ENCODE measurements at places on chromosomes 12 and 14.

DNA sequence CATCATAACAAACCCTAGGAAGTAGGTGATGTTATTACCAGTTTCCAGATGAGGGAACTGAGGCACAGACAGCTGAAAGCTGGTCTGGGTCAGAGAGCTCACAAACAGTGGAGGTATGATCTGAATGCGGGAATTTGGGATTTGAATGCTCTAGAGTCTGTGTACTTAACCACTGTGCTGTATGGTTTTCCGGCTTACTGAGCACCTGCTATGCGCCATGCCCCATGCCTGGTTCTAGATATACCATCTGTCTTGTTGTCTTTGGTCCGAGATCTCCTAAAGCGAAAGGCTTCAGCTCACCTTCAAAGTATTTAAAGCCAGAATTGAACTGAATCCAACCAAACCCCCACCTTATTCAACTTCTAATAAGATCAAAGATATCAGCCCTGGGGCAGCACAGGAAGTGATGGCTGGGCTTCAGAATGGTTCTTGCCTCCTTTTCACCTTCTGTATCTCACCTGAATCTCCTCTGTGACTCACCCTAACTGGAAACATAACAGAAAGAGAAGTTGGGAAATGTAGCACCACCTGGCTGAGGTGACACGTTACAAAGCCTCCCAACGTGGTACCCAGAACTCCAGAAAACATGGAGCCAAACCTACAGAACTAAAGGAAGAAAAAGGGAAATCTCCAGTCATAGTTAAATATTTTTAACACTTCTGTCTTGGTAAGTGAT, 54.3 kb downstream of the PRMT8 start:
- DNase-seq = no peak

DNA sequence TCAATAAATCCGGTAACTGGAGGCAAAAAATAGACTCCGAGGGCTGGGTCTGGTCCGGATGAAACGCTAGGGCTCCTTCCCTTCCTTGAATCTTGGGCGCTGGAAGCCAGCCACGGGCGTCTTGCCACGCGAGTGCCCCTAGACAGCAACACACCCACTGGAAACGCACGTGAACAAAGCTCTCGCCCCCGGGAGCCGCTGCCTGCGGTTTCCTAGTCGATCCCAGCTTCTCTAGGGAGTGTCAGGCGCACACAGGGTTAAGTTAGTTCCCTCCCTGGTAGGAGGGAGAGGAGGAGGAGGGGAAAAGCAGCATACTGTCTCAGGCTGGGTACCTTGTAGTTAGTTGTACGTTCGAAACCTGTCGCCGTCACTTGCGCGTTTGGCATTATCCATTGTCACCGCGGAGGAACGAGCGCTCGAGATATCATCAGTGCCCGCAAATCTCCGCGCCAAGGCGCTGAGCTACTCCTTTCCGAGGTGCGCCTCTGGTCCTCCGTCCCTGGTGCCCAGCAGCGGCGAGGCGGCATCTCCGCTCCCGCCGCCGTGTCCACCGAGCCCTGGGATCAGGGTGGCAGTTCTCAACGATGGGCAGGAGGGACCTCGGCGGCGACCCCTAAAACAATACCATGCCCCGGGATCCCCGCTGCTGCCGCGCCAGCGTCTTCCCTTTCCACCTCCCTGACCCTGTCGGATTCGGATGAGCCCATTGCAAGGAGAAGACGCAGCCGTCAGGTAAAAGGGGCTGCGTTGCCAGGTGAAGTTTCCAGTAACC, at the start of gene FLRT2:
FLRT2 (plus strand) TSS at position 342 of the 772 bp plus-strand sequence. CDS start 91,371 bp downstream, outside the sequence.
- peak; percentile 30 for DNase-seq

- no peak for DNase-seq
Measured at GRCh38 chr14:98018628-98019027, 1221.4 kb downstream of the VRK1 start.

GRCh38 chr12:80186727-80187217, 87.4 kb downstream of the OTOGL start:
- DNase-seq = peak; percentile 41

GRCh38 chr14:44112774-44113460, 394.2 kb downstream of the FSCB start:
- no peak for DNase-seq

DNA sequence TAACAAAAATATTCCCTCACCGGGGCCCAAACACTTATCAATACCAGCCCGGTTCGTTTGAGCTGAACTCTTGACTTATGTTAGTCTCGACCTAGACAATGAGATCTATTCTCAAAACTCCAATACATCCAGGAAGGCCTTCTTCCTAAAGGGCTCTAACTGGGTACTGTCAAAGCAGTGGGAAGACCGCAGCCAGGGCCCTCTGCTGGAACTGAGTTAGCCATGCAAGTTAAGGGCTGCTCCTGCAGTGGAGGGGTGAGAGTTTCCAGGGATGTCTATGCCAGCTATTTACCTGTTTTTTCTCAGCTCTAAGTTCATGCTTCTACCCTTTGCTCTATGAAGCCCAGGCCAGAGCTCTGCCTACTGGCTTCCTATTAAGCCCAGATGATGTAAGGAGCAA, 348.8 kb downstream of the GXYLT1 start:
- DNase-seq = peak; percentile 18

- no peak for DNase-seq
Measured at GRCh38 chr14:51860825-51861499, 550 bp downstream of the GNG2 start.

- DNase-seq = no peak
Measured at GRCh38 chr14:101717663-101718490, 43.6 kb upstream of the PPP2R5C start.

DNA sequence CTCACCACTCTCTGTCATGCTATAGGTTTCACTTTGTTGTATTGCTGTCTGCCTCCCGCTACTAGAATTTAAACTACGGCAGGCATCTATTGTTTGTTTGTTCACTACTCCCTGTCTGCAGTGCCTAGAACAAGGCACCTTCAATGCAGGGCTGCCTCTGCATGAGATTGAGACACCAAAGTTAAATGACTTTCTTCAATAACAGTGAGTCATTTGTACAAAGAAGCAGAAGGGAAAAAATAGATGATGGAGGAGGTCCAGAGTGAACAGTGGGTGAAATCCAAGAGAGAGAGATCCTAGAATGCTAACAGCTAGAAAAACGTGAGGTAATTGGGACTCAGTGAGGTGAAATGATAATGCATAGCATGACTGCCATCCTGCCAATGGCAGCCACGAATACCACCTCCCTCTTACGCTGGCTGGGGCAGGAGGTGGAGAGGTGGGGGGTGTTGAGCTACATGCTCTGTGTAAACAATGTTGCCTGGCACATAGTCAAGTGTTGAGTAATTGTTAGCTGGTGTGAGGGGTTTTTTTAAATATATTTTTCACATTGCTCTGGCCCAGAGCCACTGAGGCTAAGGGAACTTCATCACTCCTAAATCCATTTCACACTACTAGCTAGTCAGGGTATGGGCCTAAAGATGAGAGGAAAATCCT, 367.6 kb downstream of the RPS29 start:
- DNase-seq = no peak

DNA sequence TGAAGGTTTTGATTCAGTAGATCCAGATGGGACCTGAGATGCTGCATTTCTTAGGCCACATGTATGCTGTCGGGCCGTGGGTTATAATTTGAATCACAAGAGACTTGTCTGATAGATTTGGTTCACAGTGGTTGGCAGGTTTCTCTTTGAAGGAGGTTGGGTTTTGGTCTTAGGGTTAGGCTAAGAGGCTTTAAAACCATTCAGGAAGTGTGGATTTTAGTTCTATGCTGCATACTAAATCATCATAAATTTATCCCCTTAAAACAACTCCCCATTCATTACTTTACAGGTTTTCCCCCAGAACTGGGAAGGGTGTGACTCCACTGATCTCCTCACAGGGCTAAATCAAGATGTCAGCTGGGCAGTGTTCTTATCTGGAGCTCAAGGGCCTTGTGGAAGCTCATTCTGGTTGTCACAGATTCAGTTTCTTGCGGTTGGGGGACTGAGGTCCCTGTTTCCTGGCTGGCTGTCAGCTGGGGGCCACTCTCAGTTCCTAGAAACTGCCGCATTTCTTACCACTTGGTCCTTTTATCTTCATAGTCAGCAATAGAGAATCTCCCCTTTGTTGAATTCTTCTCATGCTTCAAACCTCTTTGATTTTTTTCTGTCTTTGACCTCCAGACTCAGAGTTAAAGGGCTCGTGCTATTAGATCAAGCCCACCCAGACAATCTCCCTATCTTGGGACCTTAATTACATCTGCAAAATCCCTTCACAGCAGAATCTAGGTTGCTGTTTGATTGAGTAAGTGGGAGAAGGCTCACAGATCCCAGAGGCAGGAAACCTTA, 20.6 kb upstream of the PCNX1 start:
- no peak for DNase-seq
